Activated CD8-positive, alpha-beta memory T cell treated with anti-CD3 and anti-CD28 coated beads, Interleukin-2, amount 10 ng/mL, durations not matched to agents 7 days and 5 days (primary cell): ENCODE measurements at places on chromosomes 11 and 22.

- no peaks in the 10 kb centered on the region for H3K36me3 ChIP-seq
- H3K4me3 ChIP-seq, result no peak overlapping the region
- peaks cover 46% of the 10 kb centered on the region for H3K27me3 ChIP-seq
- no peak overlapping the region for H3K27ac ChIP-seq
- H3K4me1 ChIP-seq, result no peaks in the 10 kb centered on the region
These were observed 8.6 kb upstream of the TRIM29 start for GRCh38 chr11:120146413-120147093.

DNA sequence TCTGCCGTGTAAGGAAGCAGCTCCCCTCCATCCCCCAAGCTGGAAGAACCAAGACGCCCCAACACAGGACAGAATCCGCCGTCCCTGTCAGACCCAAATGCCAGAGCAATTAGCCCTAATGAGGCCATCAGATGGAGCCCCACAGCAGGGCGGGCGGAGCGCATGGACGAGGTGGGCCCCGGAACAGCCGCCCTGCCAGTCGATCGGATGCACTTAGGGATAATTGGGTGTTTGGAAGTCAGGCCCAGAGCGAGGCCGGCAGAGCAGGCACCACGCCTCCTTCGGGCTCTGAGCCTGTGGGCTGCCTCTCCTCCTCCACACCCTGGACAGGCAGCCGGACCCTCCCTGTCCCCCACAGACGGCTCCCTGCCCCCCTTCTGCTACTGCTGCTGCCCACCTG is 5.5 kb upstream of the TH start:
- DNase-seq, result no peak
- H3K4me3 ChIP-seq, result no peak overlapping the region
- no peaks in the 10 kb centered on the region for H3K4me1 ChIP-seq
- H3K36me3 ChIP-seq, result no peaks in the 10 kb centered on the region
- H3K27ac ChIP-seq, result no peak overlapping the region

- DNase-seq, result peak; percentile 23
- H3K4me3 ChIP-seq, result no peak overlapping the region
- H3K27me3 ChIP-seq, result no peaks in the 10 kb centered on the region
- H3K27ac ChIP-seq, result no peak overlapping the region
- H3K36me3 ChIP-seq, result no peaks in the 10 kb centered on the region
These were observed 191.0 kb downstream of the MIAT start for GRCh38 chr22:26848244-26848920.

DNA sequence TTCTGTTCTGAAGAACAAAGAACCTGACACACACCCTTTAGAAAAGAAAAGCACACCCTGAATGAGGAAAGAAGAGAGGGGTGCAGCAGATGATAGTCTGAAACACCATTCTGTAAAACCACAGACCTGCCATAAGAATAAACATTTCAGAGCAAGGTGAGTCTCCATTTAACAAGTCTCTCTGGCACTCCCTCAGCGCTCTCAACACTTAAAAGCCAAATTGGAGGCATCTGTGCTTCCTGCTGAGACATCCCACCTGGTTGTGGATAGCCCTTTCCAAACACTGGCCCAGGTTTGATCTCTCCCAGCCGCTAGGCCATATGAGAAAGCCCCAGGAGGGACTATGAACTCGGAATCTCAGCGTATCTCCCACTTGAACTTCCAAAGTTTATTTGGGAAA is 36.3 kb downstream of the ETS1 start:
- no peaks in the 10 kb centered on the region for H3K27me3 ChIP-seq
- H3K4me3 ChIP-seq, result peak overlapping the region; percentile 19
- H3K4me1 ChIP-seq, result peaks cover 71% of the 10 kb centered on the region
- peak overlapping the region; percentile 87 for H3K27ac ChIP-seq

DNA sequence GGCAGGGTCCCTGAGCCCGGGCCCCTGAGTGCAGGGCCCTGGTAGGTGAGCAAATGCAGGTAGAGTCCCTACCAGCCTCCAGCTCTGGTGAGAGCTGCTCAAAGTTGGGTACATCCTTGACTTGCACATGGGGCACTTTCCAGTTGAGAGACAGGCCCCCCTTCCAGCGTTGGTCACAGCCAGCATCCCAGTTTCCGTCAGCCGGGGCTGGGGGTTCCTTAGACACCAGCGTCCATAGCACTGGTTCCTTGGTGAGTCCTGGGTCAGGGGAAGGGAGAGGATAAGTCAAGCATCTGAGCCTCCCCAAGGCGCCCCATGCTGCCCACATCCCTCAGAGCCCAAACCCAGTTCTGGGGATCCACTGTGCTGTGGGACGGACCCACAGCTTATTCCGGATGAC is 5.6 kb downstream of the PNPLA5 start:
- peaks cover 11% of the 10 kb centered on the region for H3K4me1 ChIP-seq
- no peak for DNase-seq
- no peaks in the 10 kb centered on the region for H3K36me3 ChIP-seq

GRCh38 chr11:22792497-22792896 is 37.1 kb downstream of the SVIP start:
- no peaks in the 10 kb centered on the region for H3K36me3 ChIP-seq
- no peaks in the 10 kb centered on the region for H3K4me1 ChIP-seq
- H3K27me3 ChIP-seq, result peaks cover 5% of the 10 kb centered on the region
- no peak for DNase-seq
- no peak overlapping the region for H3K4me3 ChIP-seq
- H3K27ac ChIP-seq, result no peak overlapping the region

- H3K27ac ChIP-seq, result no peak overlapping the region
- H3K36me3 ChIP-seq, result peaks cover 32% of the 10 kb centered on the region
- H3K4me1 ChIP-seq, result no peaks in the 10 kb centered on the region
- no peak for DNase-seq
These were observed 41.2 kb downstream of the SNX19 start for GRCh38 chr11:130874955-130875531.
